ENCODE measurements at places on chromosomes 11 and 22.

DNA sequence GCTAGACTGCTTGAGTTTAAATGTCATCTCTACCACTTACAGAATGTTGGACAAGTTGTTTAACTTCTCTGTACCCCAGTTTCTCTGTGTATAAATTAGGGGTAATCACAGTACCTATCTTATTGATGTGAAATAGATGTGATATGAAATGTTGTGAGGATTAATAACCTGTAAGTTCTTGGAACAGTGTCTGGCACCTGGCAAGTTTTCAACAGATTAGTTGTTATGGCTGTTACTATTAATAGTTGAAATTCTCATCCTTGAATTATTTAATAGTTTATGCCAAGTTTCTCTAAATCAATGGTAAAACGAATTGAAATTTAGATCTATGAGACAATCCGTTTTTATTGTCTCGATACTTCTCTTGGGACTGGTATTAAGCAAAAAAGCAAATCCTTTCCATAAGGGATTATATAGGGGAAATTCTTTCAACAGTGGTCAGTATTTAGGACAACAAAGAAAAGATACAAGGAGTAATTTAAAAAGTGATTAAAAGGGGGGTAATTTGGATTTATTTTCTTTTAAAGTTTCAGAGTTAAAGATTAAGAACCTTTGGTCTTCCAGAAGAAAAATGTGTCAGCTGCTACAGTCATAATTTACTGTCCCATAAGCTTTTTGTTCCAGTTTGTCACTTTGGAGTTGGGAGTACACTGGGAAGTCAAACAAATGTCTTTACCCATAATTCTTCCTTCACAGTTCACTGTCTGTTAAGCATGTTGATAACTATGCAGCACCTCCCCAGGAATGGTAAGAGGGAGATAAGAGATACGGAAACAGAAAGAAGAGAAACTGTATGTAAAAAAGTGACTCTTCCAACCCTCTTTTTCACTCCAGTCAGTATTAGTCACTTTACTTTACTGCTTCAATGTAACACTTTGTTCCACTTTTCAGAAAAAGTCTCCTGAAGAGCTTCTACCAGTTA, 13.2 kb downstream of the PDE3B start:
- DNase-seq, result no peak

GRCh38 chr11:1541474-1542204, 30.4 kb downstream of the DUSP8 start:
- DNase-seq, result no peak

DNA sequence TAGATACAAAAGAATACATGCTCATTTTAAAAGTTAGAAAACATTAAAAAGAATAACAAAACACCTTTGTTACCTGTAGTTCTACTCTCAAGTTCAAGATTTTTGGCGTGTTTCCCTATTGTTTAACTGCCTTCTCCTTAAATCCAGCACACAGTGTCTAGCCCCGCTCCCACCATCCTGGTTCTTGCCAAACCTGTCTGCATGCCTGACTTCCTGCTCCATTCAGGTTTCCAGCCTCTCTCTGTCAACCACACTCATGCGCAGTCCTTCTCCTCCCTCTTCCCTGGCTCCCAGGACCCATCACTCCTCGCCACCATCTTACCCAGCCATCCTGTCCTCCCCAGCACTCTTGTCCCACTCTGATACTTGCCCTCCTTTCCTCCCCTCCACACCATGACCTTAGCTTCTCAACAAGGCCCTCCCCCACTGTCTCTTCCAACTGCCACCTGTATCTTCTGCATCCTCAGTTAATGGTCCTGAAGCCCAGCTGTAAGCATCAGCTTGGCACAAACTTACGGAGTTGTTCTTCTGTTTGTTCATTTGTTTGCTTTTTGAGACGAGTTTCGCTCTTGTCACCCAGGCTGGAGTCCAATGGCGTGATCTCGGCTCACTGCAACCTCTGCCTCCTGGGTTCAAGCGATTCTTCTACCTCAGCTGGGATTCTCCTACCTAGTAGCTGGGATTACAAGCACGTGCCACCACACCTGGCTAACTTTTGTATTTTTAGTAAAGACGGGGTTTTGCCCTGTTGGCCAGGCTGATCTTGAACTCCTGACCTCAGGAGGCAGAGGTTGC, 7.5 kb upstream of the MYH9 start:
- DNase-seq, result no peak

DNA sequence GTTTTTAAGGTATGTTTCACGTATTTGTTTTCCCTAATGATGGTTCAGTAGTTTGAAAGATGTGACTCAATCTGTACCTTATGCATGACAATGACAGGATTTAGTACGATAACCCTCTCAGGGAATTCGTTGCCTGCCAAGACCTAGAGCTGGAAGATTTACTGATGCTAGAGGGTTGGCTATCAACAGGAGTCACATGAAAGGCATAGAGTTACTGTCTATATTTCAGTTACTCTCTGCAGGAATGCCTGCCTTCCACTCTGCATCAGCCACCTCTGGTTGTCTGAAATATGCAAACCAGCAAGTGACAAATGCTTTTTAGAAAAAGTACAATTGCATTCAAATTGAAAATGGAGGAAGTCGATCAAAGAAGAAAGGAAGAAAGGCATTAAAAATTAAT, 276.3 kb upstream of the RAG2 start:
- DNase-seq, result no peak

- no peak for DNase-seq
Observed at GRCh38 chr22:37677493-37677974, 2.1 kb downstream of the LGALS1 start.

GRCh38 chr22:44805711-44806110, 53.3 kb downstream of the ARHGAP8 start:
- no peak for DNase-seq

DNA sequence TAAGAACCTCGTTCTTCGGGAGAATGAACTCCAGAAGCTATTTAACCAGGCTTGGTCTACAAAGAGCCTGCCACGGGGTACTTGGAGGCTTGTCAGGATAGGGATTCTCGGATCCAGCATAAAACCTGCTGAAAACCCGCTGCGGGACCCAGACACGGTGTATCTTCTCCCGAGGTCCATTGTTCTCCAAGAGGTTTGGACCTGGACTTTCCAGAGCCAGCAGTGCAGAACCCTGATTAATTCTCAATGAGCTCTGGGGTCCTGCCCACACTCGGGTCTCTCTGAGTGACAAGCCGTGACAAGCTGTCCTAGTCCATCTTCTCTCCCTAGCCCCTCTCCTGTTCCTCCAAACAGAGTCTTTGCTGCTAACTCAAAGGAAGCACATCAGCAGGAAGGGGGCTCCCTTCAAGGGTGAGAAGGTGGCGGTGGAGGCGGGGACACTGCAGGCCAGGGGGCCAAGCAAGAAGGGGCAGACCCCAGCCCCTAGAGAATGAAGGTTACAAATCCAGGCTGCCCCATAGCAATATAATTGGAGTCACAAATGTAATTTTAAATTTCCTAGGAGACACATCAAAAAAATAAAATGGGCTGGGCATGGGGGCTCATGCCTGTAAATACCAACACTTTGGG, 12.2 kb downstream of the SHANK2 start:
- no peak for DNase-seq

GRCh38 chr11:129814244-129815014, 1.2 kb upstream of the TMEM45B start:
- DNase-seq, result no peak

DNA sequence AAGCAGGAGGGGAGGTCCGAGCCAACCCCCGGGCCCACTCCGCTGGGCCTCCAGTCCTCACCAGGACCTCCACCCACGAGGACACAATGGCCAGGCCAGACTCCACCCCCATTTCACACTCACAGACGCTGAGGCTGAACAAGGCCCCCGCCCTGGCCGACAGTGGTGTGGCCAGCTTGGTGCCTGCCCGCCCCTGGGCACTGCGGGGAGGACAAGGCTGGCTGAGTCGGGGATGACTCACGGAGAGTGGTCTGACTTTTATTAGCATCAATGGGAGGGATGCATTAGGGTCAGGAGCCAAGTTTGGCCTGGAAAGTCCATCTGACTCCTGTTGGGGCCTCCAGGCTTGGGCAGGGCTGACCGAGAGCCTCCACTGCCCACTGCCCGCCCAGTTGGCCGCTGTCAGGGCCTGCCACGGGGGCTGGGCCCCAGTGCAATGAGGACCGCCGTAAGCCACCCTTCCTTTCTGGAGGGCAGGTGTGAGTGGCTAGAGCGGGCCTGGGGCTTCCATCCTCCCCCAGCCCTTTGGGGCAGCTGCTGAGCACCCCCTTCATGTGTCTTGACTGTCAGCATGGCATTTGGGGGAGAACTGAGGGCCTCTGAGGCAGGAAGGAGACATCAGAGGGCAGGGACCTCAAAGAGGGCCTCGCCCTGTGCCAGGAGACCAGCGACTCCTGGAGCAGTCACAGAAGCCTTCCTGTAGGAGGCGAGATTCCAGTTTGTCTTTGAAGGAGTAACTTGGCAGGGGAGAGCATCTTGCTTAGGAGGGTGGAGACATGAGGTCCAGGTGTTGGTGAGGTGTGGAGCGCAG, 10.6 kb downstream of the TSPAN32 start:
- DNase-seq, result no peak

- no peak for DNase-seq
Observed at GRCh38 chr11:60183591-60184205, 815 bp upstream of the MS4A6A start.

GRCh38 chr11:71286701-71287643, 34.6 kb upstream of the SHANK2 start:
- DNase-seq, result no peak

GRCh38 chr11:115333121-115333520, 171.1 kb downstream of the CADM1 start:
- no peak for DNase-seq

GRCh38 chr11:57363131-57364080, 17.5 kb downstream of the PRG3 start:
- DNase-seq, result no peak

GRCh38 chr11:93145390-93145915, 52.3 kb downstream of the SLC36A4 start:
- DNase-seq, result no peak

- no peak for DNase-seq
Observed at GRCh38 chr22:18909556-18909955, 3.4 kb downstream of the DGCR6 start.

DNA sequence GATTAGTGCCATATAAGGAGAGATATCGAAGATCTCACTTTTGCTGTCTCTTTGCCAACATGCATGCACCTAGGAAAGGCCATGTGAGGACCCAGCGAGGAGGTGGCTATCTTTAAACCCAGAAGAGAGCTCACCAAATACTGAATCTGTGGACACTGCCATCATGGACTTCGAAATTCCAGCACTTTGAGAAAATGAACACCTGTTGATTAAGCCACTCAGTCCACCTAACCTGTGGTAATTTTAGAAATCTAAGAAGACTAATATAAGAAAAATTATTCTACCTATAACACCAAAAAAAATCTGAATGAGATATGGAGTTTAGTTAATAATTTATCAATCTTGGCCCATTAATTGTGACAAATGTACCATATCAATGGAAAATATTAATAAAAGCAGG, 193.6 kb upstream of the CARD18 start:
- no peak for DNase-seq

DNA sequence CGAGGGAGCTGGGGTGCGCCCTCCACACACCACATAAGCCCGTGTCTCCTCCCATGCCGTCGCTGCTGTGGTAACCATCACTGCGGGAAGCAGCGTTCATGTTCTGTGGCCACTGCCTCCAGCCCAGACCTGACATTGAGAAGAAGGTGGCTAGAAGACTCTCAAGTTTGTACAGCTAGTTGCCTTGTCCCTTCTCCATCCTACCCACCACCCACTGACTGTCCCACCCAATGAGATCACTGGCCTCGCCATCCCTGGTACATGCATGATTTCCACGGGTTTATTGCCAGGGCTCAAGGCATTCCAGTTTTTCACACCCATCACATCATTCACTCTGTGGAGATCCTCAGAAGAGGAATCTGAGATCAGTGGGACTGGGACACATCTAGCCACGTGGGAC, 33.0 kb downstream of the AHNAK start:
- no peak for DNase-seq

DNA sequence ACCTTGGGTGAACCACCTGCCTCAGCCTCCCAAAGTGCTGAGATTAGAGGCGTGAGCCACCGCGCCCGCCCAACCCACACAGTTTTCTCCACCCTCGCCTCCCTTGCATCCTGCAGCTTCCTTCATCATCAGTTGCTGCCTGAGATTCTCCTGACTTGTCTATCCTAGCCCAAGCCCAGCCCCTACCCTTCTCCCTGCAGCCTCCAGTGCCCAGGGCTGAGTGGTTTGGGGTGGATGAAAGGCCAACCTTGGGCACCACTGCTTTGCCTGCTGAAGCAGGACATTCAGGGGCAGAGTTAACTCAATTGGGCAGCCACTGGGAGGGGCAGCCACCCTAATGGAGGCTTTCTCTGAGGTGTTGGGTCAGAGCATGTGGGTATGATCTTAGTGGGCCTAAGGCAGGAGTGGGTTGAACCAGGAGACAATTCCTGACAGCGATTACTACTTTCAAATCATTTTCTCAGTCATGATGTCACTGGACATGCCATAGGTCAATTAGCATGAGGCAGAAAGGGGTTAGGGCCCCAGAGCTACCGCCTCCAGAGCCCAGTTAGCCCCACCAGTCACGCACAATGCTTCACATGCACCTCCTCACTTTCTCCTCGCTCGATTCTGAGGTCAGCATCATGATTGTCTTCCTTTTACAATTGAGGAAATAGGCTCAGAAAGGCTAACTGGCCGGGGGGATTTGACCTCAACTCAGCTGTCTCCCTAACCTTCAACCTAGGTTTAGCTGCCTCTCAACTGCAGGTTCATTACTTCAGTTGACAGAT, 1.0 kb upstream of the FKBP2 start:
- DNase-seq, result no peak

DNA sequence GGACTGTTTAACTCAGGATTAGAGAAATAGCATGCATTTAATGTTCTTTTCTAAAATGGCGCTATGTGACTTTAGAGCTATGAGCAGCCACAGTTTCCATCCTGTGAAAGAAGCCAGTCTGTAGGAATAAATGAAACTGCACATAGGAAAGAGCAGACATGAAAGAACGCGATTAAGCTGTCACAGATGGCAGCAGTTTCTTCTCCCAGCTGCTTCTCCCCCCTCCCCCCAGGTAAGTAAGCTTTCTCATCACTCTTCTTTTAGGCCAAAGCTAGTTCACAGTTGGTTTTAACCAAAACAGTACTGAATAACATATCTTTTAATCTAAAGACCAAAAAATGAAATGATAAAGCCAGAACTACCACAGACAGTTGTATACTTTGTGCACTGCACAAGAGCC, 266.4 kb downstream of the KCNA4 start:
- DNase-seq, result no peak

- no peak for DNase-seq
Observed at GRCh38 chr22:23149743-23150238, 4.5 kb downstream of the RAB36 start.

GRCh38 chr22:32206774-32207758, 2.2 kb upstream of the RFPL2 start:
- no peak for DNase-seq

GRCh38 chr11:9020916-9021315, 17.1 kb upstream of the NRIP3 start:
- DNase-seq, result no peak

GRCh38 chr11:73330569-73331093, 22.6 kb downstream of the ARHGEF17 start:
- DNase-seq, result no peak

DNA sequence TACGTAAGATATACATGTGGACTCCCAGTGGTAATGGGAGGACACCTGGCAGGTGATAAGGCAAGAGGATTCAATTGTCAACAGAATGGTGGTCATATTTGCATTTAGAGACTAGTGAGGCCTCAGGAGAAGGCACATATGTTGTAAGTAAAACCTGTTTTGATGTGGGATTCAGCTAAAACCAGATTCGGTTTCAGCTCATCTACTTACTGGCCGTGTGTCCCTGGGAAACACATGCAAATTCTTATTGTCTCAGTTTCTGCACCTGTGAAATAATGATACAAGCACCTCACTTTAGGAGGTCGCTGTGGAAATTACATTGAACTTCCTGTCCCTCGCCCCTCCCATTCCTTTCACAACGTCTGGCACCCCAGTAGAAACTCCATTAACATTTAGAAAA, 78.9 kb upstream of the FIBIN start:
- no peak for DNase-seq

All from NCI-H446 treated with DMSO at 0.1 percent for 48 hours (cell line).